Natural killer cell (primary cell): ENCODE measurements at places on chromosomes 13 and 19.

- DNase-seq = no peak
Measured at GRCh38 chr19:21610787-21611186, 105.4 kb downstream of the ZNF429 start.

GRCh38 chr19:50702871-50703829 is 16.5 kb downstream of the SHANK1 start:
- no peak for DNase-seq

DNA sequence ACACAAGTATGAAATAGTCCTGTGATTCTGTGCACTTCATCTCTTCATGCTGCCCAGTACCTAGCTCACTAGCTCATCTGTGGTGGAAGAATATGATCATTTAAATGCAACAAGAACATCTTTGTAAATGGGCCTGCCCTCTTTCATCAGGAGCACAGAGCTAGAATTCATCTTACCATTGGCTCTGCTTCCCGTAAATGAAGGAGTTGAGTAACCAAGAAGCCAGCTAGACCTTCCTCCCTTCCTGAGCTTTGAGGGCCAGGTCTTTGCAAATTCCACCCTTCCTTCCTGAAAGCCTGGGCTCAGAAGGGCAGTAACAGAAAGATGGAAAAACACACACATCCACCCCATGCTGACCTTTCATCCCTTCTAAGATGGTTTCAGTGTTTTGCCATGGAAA is 82.0 kb downstream of the FRY start:
- no peak for DNase-seq

DNA sequence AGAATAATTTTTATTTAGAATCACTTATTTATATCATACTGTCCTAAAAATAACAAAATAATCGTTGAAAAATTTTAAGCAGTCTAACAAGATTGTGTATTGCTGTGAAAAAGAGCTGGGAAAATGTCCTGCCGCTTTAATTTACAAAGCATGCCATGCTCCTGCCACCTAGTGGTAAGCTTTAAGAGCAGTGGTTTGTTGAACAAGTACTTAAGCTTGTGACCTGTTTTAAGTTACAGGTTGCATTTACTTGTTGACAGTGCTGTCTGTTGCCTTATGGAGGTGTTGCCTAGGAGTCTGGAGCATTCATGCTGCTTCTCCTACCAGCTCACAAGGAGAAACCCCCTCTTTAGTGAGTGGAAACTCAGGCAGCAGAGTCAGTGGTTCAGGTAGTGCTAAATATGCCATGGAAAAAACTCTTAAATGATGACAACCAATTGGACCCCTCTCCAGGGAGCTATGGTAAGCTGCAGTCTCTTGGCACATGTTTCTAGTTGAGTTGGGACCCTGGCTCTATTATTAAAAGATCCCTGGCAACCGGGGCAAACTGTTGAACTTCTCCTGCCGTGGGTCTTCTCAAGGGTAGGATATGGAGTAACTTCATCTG is 68.4 kb downstream of the SPATA13 start:
- DNase-seq = no peak

GRCh38 chr13:39272994-39273393 is 234.7 kb downstream of the NHLRC3 start:
- no peak for DNase-seq

DNA sequence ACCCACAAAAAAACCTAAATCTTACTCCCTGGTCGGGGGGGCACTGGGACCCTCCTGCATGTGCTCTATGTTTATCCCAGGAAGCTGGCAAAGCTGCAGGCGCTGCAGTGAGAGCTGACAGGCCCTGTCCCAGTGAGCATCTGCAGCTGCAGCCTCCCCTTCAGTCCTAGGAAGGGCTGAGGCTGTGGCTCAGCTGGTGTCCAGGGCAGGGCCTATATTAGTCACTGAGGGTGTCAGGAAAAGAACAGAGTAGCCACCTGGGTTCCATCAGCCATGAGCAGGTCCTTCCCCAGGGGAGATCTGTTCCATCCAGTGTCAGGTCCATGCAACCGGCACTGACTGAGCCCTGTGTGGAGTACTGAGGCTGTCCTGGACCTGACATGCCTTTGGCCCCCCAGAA is 120.5 kb downstream of the TNFRSF19 start:
- DNase-seq = no peak
